ENCODE measurements at places on chromosomes 1 and 21. TPM values are rescaled to one million over a fixed set of nuclear protein-coding genes. Genes with fewer than 3 reads are reported as not detected.

DNA sequence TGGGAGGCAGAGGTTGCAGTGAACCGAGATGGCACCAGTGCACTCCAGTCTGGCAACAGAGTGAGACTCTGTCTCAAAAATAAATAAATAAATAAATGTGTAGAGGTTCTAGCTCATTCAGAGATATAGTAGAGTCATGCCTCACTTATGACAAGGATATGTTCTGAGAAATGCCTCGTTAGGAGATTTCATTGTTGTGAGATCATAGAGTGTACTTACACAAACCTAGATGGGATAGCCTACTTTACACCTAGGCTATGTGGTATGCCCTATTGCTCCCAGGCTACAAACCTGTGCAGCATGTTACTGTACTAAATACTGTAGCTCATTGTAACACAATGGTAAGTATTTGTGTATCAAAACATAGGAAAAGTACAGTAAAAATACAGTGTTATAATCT is 155.3 kb upstream of the JUN start:
- no peak for DNase-seq

GRCh38 chr21:41960386-41960785 is 6.6 kb upstream of the C2CD2 start:
- no peak for DNase-seq

DNA sequence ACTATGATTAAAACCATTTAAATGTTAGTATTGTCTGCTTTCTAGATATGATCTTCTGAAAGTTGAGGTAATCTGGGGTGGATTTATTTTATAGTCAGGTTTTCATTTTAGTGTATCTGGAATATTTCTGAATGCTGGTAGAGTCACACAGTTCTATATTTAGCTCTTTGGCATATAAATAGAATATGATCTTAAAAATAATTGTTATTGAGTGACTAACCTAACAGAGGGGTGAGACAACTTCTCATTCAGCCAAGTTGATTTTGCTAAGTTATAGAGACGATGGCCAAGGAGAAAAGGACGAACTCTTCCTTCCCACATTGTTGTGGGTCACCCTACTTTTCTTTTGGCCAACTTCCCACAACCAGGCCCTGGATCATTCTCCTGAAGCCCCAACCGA is 7.2 kb upstream of the MT1HL1 start:
- no peak for DNase-seq

DNA sequence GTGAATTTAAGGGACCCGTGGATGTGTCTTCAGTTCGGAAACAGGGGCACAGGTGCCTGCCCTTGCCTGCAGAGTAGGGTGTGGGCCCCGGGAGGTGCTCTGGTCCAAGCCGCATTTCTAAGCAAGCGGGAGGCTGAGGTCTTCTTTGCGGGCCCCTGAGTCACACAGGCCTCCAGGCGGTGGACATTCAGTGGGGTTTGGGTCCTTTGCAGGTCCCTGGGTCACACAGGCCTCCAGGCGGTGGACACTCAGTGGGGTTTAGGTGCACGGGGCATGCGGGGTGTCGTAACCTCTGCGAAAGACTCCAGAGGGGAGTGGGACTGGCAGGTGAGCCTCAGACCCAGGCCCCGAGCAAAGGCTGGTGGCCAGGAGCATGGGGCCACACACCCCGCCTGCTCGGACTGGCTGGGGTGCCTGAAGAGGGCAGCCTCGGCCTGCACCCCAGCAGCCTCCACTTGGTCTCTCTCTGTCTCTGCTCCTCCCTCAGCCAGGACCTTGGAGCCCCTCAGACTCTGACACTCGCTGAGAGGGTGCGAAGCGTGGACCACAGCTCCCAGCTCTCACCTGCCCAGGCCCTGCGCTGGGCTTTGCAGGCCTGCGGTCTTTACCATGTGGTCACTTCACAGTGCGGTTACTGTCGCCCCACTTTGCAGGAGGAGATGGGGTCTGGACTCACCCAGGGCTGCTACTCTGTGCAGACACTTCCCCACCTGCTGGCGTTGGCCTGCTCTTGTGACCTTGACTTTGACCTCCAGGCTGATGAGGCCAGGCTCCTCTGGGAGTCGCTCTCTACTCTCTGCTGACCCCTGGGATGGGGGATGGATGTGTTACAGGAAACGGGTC is 6.0 kb upstream of the AGPAT3 start:
- no peak for DNase-seq

GRCh38 chr21:25649146-25649545 is 10.1 kb downstream of the JAM2 start:
- no peak for DNase-seq

DNA sequence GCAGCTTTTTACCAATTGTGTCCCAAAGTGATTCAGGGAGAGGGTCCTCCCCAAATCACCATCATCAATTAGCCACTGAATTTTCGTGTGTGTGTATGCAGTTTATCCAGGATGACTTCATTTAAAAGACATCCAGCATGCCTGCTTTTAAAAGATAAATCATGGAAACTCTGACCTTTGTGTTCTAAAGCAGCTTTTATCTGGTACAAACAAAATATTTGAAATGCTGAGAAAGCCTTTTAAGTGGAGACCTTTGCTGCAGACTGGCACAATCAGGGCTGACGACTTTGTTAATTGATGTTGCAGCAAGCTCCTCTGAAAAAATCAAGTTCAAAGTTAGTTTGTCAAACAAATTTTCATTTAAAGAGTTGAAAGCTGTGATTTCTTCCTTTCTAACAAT is 104.7 kb downstream of the PCP4 start:
- DNase-seq = no peak

Gene CORT
- not detected for total RNA-seq

DNA sequence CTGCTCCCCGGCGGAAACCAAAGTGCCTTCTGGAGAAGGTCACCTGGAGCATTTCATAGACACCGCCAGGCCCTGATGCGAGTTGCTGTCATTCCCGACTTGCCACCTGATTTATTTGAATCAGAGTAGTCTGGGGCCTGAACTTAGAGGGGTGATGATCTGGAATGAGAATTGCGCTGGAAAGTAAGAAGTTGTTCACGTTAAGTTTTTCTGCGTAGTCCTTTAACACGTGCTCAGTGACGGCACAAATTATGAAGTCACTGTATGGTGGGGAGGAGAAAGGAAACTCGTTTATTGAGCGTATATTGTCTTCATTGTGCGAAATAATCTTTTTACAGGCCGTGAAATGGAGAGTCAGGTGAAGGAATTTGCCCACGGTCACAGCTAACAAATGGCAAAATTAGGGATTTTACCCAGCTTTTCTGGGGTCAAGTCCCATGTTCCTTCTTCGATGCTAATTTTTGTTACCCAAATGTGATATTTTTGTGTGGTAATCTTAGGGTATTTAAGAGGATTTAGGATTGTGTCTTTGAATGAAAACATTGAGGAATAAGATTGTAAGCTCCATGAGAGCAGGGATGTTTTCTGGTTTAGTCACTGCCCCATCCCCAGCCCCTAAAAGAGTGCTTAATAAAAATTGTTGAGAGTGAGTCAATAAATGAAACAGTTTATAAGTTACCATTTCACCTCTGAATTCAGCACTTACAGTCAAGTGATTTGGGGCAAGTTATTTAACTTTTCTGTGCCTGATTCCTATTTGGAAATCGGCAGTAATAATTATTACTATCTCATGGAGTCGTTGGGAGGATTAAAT is 46.4 kb upstream of the NBL1 start:
- DNase-seq = peak; percentile 11

DNA sequence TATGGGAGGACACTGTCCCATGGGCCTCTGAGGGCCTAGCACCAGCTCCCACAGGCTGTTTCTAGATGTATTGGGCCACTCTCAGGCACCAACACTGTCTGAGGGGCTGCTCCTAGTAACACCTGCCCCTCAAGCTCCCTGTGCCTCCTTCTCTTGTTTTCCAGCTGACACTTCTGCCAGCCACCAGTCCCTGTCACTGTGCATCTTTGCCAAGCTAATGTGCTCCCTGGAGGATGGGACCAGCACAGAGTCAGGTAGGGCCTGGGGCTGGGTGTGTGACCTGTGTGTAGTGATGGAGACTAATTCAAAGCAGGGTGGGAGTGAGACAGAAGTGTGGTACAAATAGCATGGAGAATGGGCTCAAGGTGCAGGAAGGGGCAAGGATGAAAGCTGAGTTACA is 29.4 kb upstream of the MAGOH start:
- no peak for DNase-seq

GRCh38 chr1:204663644-204664383 is 21.7 kb downstream of the LRRN2 start:
- no peak for DNase-seq

DNA sequence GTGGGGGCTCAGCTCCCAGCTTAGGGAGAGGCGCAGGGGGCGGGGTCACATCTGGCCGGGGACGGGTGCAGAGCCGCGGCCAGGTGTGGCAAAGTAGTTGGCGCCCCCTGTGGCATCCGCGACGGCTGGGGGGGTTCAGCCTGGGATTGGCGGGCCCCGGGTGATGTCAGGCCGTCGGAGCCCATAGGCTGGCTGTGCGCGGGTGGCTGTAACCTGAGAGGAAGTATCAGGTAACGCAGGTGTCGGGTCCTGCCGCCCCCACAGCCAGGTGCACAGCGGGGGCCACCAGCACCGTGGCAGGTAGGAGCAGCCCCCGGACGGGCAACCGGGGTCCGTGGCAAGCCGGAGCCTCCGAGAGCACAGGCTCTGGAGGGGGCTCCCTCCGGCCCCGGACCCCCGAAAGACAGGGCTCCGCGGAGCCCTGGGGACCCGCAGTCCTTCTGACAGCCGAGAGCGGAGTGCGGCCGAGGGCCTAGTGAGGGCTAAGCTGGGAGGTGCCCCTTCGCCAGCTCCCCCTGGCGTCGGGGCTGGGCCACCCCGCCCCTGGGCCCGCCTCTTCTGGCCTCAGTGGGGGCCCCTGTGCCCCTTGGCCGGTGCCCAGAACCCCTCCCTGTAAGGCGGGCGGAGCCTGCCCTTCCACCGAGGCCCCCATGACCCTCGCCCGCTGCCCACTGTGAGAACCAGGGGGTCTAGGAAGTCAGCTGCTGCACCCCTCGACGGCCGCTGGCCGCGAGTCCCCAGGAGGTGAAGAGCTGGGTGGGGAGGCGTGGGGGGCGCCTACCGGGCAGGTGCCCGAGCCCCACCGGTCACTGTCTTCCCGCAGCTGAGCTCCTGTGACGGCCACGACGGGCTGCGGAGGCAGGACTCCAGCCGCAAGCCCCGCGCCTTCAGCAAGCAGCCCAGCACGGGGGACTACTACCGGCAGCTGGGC is 17.9 kb downstream of the TNFRSF25 start:
- DNase-seq = no peak

Gene NPHP4
- 1.9 TPM for total RNA-seq

Gene OR10Z1
- total RNA-seq = not detected

DNA sequence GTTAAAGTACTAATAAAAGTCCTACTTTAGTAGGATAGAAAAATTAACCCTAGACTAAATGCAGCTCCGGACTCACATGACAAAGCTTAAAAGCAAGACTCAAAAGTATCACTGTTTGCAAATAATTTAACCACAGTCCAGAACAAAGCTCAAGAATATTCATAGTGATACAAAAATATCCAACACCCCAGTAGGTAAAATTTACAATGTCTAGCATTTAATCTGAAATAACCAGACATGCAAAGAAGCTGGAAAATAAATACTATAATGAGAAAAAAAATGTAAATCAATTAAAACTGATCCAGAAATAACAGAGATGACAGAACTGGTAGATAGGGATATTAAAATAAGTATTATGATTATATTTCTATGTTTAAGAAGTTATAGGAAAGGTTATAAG is 67.0 kb downstream of the KIAA0319L start:
- DNase-seq = no peak

Gene AURKAIP1
- 123 TPM for total RNA-seq

Gene TIE1
- 3.2 TPM for total RNA-seq

GRCh38 chr1:245380790-245381535 is 226.2 kb downstream of the KIF26B start:
- DNase-seq = peak; percentile 22

DNA sequence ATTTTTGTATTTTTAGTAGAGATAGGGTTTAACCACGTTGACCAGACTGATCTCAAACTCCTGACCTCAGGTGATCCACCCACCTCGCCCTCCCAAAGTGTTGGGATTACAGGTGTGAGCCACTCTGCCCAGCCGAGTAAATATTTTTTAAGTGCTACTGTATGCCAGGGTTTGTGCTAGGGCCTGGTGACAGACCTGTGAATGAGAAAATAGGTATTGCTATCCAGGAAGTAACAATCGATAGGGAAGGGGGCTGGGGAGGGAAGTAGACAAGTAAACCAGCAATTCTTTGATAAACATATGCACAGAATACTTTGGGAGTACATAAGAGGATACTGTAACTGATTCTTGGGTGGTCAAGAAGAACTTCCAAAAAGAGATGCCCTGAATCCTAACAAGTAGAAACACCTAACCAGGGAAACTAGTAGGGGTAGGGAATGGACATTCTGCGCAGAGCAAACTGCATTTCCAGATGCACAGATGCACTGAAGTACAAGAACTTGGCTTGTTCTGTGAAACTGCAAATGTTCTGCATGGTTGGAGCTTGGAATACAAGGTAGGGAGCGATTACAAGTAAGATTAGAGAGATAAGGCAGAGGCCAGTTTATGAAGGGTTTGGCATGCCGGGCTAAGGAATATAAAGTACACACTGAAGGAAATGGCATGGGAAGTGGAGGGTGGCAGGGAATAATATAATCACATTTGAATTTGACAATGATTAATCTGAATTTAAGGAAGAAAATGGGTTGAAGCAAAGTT is 19.0 kb upstream of the DOCK7 start:
- DNase-seq = no peak

Gene SAMSN1
- total RNA-seq = not detected

DNA sequence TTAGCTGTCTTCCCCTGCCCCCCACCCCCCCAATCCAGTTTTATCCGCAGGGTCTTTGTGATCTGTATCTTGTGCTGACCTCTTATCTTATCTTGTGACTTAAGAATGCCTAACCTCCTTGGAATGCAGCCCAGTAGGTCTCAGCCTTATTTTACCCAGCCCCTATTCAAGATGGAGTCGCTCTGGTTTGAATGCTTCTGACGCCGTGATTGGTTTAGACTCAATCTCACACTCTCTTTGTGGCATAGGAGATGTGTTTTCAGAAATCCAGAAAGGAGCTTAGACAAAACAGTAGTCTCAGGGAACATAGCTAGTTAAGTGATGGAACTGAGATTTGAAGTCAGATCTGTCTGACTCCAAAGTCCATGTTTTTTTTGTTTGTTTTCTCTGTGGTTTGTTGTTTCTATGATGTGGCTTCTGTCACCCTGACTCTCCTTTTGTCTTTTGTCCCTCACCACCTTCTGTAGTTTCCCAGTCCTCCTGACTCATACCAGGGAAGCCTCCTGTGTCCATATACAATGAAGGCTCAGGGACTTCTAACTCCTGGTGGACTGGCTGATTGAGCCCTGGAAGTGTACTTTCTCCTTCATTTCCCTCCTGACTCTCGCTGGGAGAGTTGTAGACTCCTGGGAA is 18.1 kb upstream of the USP24 start:
- DNase-seq = peak; percentile 32

GRCh38 chr1:54287801-54288211 is 87.8 kb downstream of the MRPL37 start:
- no peak for DNase-seq

GRCh38 chr1:84889437-84889836 is 3.6 kb downstream of the LPAR3 start:
- DNase-seq = no peak

Data from A172 (cell line).